Fibroblast of villous mesenchyme (primary cell): ENCODE measurements at places on chromosomes 4 and X. TPM values are rescaled to one million over a fixed set of nuclear protein-coding genes. Genes with fewer than 3 reads are reported as not detected.

RASGEF1B gene
- total RNA-seq = 0.32 TPM in 1 of 2 replicates, not detected in the other

DNA sequence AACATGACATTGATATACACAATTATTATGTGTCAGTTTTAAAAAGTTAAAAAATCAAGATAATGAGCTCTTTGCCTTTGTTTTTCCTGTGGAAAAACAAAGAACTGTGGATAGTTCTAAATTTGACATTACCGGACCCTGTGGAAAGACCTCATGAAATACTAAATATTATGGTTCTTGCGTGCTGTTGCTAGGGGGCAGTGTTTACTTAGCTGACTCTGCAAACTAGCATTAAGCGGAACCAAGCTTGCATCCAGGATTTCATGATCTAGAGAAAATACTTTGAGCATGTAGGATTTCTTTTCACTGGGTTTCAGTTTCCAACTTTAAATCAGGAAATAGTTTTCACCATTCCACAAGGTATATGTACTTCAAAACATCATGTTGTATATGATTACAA, 33.6 kb downstream of the CLCN4 start:
- peak; percentile 75 for DNase-seq

DNA sequence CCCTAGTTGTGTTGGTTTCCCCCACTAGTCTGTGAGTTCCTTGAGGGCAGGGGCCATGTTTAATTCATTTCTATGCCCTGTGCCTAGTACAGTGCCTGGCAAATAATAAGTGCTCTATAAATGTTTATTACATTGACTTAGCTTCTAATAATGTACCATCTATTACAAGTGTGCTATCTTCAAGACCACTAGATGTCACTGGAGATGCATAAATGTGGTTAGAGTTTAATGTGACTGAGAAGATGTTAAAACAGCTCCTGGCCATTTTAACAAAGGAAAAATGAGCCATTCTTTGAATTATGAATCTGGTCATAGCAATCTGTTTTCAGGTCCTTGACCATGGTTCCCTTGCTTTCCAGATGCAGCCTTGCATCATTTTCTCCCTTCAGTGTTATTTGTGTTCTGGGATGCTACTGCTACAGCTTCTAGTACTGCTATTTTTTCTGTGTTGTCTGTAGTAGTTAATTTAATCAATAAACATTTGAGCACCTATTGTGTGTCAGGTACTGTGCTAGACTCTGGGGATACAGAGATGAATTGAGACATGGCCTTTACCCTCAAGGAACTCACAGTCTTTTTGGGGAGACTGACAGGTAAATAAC, 43.2 kb downstream of the SLC9A6 start:
- peak; percentile 72 for DNase-seq

SPIN4 gene
- 3.9 and 5.6 TPM in 2 replicates for total RNA-seq

DNA sequence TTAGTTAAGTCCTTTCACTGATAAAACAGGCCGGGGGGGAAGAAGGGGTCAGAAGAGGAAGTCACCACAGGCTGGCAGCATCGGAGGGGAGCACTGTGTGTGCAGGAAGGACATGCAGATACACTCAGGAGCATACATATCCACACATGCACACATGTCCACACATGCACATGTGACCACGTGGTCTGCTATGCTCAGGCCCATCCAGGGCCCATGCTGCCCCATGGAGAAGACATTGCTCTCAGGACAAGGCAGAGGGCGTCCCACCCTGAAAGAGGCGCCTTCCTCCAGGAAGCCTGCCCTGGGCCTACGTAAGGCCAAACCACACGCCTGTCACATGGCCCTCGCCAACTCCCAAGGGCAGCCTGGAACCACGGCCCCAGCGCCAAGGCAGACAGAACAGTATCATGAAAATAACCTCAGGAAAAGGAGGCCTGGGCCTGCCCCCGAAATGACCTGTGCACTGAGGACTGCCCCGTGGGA, 15.8 kb downstream of the WDR1 start:
- no peak for DNase-seq
